Trophoblast cell (in vitro differentiated cells and primary cell): ENCODE measurements at places on chromosomes 7 and 10.

GRCh38 chr10:80261316-80262030 lies 28.0 kb downstream of the MAT1A start:
- DNase-seq = no peak

- no peak for DNase-seq
Observed at GRCh38 chr7:159112136-159113011, 32.3 kb downstream of the VIPR2 start.

DNA sequence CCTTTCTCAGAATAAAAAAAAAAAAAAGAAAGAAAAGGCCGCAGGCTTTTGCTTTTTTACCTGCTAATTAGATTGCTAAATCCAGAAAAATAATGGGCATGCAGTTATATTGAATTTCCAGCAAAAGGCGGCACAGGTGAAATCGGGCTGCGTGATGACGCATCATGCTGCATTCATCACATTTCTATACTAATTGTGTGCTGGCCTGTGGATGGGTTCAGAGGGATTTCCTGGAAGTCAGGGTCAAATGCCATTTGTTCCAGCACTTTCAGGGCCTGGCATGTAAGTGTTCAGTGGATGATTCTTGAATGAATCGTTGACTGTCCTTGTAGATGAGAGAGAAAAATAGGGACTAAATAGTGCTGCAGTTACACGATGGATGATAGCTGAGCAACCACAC lies 292.7 kb downstream of the CAMK1D start:
- DNase-seq = peak; percentile 46

- DNase-seq = no peak
Observed at GRCh38 chr7:105662998-105663397, 81.7 kb upstream of the EFCAB10 start.

DNA sequence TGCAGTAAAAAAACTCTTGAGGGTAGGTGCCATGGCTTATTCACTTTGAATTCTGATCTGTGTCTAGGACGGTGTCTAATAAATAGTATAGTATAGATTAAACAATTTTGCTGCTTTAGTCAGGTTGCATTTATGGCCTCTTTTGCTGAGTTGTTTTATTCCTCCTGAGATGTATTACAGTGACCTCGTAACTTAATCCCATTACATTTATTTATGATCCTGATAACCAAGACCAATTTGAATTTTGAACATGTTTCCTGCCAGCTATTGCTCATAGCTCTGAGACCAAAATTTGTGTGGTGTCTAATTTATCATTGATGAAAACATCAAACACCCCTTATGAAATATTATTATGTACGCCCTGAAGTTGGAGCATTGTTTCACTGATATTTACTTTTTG lies 381.9 kb upstream of the SEMA3C start:
- DNase-seq = no peak

- DNase-seq = peak; percentile 32
Observed at GRCh38 chr7:33886149-33886623, 19.2 kb upstream of the BMPER start.

DNA sequence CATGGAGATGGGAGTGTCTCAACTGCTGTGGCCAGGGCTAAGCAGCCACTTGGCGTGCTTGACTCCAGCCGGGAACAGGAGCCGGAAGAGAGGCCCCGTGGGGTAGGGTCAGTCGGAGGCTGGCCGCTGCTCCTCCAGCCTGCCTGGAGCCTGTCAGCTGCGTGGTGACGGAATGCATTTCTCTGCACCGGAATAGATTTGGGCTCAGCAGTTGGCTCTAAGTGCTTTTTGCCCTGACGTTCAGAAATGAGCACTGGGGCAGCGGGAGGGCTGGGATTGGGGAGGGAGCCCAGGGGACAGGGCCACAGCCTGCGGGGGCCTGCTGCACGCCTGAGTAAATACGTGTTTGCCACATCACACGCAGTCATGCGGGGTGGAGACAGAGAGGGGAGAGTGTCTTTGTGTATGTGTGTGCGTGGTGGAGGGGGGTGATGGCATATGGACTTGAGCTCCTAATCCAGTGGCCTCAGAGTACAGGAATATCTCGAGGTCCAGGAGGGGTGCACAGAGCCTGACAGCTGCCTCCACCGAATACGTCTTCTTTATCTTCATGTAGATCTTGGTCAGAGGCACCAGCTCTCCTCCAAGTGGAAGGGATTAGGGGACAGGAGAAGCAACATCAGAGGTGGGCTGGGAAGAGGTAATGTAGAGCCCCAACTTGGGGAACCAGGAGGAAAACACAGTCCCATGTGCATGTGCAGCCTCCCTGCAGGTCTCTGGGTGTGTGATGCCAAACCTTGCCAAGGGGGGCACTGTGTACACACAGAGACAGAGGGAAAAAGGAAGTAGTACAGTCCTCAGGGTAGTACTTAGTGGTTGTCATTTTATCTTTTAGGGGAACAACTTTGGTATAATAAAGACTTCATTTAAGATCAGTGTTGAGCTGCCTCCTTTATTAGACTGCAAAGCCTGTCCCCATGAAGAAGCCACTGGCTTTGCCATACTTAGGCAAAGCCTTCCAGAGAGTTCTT lies 151.4 kb downstream of the CDH23 start:
- DNase-seq = no peak

DNA sequence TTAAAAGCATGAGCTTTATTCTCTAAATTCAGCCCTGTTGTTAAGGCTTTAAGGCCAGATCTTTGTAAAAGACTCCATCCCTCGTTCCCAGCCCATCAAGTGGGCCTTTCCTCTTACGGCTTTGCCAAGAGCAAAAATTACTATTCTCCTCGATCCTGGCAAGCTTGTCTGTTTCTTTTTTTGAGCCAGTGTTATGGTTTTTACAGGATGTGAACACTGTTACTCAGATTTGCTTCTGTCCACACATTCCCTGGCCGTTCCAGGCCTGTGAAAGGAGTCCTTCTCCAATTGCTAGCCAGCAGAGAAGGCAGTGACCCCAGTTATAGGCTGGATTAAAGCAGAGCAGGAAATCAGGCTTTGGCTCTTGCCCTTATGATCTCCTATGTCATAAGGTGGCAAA lies 47.0 kb upstream of the EPC1 start:
- no peak for DNase-seq

- no peak for DNase-seq
Observed at GRCh38 chr10:74077416-74077815, 73.2 kb downstream of the AP3M1 start.

DNA sequence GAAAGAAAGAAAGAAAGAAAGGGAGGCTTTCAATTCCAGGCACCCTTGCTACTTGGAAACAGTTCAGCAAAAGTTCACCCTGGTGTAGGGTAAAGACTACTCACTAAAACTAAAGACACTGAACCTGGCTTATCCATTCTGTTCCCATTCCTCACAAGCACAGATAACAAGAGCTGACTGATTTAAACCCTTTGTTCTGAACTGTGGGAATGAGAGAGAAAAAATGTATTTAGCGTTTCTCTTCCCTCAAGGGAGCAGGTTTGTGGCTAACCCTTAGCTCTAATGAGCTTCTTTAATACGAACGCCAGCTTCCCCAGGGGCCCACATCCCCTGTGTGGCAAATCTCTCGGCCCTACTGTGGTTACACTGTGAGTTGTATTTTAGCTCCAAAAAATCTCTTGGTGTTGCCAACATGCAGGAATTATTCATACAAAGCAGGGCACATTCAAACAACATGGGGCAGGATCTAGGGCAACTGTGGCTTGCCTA lies 23.3 kb downstream of the PRTFDC1 start:
- DNase-seq = no peak

DNA sequence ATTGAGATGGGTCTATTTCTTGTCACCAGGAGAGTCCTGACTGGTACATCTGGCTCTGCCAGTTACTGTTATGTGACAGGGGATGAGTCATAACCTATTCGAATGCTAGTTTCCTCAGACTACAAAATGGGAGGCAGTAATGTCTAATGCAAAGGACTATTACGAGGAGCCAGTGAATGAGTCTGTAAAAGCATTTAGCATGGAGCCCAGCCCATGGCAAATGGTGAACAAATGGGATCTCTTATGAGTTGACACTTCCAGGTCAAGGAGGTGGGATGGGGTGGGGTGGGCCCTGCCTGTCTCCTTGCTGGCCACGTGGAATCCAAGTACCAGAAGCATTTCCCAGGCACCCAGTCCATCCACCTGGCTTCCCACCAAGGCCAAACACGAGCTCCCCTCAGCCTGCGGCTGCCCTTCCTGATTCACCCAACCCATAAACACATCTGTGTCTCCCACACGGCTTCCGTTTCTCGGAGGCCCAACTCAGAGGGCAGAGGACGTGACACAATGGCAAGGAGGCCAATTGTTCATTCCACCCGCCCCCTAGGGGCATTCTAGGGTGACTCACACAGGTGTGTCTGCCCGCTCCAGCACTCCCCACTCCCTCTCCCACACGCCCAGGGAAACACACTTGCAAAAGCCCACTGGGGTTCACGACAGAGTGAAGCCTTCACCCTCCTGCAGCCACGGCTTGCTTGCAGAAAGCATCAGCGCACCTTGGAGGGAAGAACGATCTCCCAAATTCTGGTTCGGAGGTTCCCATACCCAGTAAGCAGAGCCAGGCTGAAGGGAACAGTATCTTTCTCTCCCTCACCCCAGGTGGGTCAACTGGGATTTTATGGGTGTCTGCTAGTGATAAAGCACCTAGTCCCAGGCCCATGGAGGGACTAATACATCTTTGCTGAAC lies 109.8 kb downstream of the SH3PXD2A start:
- DNase-seq = peak; percentile 94
